Muscle of arm (tissue), 14 donors: ENCODE measurements at places on chromosomes 5 and 9.

DNA sequence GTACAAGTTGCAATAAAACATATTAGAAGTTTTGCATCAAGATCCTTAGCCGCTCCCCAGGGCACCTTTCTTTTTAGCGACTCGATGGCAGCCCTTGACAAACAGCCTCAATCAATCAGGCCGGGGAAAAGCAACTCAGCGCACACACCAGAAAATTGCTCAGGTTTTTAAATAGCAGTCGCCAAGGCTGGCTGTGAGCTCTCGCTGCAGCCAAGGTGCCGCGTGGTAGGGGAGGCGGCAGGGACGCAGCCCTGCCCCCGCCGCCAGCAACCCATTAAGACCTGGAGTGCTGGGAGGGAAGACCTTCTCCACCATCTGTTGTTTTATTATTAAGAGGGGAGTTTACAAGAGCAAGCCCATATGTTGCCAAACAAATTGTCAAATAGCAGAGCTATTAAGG, 22.6 kb downstream of the ASS1 start:
- DNase-seq = no peak

- DNase-seq = no peak
Observed at GRCh38 chr9:96029722-96030530, 154.4 kb downstream of the ERCC6L2 start.

DNA sequence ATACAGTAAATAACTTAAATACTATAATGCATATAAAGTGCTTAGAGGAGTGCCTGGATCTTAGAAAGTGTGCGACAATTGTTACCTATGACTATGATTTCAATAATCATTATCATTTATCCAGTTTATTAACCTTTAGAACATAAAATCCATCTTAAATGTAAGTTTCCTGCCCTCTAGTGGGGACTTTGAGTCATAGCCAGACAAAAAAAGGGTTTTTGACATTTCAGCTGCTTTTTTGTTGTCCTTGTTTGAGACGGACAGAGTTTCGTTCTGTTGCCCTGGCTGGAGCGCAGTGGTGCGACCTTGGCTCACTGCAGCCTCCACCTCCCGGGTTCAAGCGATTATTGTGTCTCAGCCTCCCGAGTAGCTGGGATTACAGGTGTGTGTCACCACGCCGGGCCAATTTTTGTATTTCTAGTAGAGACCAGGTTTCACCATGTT, 9.7 kb upstream of the C9orf152 start:
- peak; percentile 45 for DNase-seq

DNA sequence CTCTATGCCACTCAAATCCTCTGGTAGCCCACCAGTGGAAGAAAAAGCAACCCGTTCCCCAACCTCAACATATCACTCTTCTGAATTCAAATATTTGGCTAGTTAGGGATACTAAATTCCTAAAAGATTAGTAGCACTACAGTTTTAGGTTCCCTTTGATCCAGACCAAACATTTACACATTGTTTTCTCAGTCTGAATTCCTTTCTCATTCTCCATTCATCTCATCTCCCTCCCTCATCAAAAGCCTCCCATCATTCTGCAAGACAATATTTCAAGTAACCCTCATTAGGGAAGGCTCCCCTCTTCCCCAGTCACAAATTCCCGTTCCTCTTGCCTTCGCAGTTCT, 26.3 kb downstream of the ADAM19 start:
- DNase-seq = no peak

DNA sequence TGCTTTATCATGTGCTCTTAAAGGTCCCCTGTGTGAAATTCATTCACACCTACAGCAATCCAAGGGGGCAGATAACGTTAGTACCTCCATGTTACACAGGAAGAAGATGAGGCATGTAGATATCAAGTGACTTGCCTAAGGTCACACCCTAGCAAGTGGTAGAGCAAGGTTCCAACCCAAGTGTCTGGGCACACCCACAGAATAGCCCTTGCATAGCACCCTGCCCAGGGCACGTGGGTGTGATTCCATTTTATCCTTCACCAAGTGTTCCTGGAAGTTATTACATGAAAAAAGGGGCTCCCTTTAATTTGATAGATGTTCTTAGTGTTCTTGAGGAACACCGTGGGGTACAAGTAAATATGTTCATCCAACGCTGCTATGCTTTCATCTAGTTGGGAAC, 4.9 kb downstream of the TMEM171 start:
- no peak for DNase-seq

DNA sequence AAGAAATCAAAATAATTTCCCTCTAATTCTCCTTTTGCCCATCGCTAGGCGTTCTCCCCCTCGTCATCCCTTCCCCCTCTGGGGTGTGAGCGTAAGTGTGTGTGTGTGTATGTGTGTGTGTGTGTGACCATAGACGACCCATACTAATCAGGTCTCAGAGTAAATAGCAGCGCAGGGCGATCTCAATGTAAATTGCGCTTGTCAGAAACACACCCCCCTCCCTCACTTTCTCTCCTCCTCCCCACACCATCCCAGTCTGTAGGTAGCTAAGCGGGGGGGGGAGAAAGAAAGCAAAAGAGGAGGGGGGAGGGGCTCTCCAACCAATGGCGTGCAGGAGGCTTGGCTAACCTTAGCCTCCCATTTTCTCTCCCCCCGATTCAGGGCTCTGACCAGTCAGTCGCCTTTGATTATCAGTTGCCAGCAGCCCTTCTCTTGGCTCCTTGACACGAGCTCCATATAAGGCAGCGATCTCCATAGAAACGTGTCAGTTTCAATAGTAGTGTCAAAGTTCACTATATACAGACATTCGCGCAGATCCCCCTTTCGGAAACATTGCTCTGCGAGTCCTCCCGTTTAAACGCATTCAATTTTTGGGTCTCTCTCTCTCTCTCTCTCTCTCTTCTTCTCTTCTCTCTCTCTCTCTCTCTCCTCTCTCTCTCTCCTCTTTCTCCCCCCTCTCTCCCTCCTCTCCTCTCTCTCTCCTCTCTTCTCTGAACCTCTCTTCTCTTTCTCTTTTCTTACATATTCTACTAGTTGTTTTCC, at the start of gene NR2F1:
TSS of gene NR2F1 (plus strand) at position 546 of the 762 bp plus-strand sequence. CDS start 1,802 bp downstream, outside the sequence.
- DNase-seq = peak; percentile 87
